ENCODE measurements at places on chromosomes 1 and 21. TPM values are rescaled to one million over a fixed set of nuclear protein-coding genes. Genes with fewer than 3 reads are reported as not detected.

GRCh38 chr1:6419804-6420453, at the start of gene HES2:
Gene HES2 (minus strand): TSS chr1:6419919. CDS start chr1:6419820, 99 bp downstream.
- DNase-seq: peak; percentile 92

- DNase-seq: no peak
These were observed 2.7 kb downstream of the SERBP1 start for GRCh38 chr1:67427465-67427864.

GRCh38 chr1:161766102-161766981, at the start of gene ATF6:
Gene ATF6 (plus strand): TSS chr1:161766320. CDS start chr1:161766361, 41 bp downstream.
- DNase-seq: peak; percentile 85

- DNase-seq: no peak
These were observed 369.7 kb upstream of the PROX1 start for GRCh38 chr1:213618094-213618493.

- no peak for DNase-seq
These were observed 48.9 kb upstream of the IVNS1ABP start for GRCh38 chr1:185365951-185366350.

- DNase-seq: no peak
These were observed 76.6 kb downstream of the GIPC2 start for GRCh38 chr1:78122389-78122788.

GRCh38 chr1:67441183-67441582, 11.0 kb upstream of the SERBP1 start:
- DNase-seq: no peak

- DNase-seq: no peak
These were observed 28.2 kb upstream of the DNAH14 start for GRCh38 chr1:224901087-224901810.

DNA sequence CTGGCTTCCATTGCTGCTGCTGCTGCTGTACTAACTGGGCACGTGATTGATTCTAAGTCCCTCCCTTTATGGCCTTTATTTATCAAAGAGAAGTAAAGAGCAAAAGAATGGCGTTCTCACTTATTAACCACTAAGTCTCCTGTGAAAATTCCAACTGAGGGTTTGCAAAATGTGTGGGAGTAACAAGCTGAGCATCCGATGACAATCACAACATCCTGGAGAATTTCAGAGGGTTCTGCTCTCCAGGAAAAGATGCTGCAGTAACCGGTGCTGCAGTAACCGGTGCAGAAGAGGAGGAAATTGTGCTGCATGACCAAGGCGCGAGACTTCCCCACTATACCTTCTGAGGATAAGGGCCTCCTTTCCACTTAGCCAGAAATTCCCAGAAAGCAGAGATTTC, 12.7 kb upstream of the MX2 start:
- DNase-seq: no peak

DNA sequence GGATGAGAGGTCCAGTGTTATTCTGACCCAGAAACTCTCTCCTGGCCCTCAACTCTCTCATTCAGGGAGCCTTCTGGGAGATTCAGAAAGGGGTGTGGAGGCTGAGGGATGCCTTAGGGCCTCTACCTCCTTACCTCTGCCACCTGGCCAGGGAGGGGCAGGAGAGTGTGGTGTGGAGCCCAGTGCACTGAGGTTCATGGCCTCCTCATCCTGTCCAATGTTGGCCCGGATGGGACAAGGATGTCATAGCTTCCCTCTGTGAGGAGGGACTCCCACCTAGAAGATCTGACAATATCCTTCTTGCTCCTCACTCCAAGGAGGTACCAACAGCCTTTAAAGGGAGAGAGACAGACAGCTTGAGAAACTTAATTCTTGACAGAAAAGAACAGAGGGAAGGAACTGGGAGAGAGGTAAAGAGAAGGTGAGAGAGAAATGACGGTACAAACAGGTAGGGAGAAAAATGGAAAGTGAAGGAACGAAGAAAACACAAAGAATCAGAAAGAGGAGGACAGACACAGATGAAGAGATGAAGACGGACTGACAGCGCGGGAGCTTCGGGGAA, 779 bp downstream of the BEND5 start:
- peak; percentile 71 for DNase-seq

GRCh38 chr1:118981436-118981835, 6.7 kb downstream of the TBX15 start:
- no peak for DNase-seq

DNA sequence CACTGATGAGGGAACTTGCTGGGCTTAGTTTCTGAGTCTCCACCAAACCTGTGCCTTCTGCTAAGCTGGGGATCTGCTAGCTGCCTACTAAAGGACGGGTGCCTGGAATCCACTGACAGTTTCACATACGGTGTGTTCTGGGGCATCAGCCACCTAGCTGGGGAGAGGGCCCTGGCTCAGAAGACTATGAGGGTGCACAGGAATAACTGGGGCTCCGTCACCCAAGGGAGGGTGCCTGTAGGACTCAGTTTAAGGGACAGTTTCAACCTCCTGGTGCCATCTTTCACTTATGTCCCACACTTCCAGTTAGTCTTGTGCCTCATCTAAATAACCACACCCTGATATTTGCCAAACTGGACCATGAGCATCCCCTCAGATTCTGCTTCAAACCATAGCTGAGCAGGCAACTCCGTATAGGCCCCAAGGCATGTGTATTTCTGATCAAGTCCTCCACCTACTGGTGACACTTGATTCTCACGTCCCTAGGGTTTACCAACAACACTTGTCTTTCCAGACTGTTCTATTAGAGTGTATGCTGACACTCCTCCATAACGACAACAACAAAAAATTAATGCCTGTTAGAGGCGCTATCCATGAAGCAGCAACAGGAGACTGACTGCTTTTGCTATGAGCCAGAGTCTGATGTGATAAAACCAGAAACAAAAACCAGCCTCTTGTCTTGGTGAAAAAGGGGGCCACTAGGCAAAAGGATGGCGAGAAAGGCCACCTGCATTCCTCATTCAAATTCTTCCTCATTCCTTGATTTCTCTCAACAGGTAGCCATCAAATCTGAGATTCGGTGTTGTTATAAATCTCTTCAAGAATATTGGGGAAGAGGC, 55.0 kb upstream of the PAXBP1 start:
- DNase-seq: peak; percentile 85

DNA sequence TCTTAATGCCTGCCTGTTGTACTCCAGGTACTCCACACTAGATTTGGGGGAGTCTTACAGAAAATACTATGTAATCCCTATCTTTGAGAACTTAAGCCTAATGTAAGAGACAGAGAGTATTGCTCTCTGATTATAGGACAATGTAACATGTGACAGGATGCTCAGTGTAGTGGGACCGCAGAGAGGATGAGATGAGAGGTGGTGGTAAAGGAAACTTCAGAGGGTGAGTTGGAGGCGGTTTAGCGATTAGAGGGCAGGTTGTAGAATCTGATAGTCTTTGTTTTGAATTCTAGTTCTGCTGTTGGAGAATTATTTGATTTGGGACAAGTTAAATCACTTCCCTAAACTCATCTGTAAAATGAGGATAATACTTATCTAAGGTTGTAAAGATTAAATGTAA, 5.4 kb downstream of the SOAT1 start:
- no peak for DNase-seq

- DNase-seq: no peak
These were observed 34.5 kb upstream of the DPH5 start for GRCh38 chr1:101059945-101060542.

DNA sequence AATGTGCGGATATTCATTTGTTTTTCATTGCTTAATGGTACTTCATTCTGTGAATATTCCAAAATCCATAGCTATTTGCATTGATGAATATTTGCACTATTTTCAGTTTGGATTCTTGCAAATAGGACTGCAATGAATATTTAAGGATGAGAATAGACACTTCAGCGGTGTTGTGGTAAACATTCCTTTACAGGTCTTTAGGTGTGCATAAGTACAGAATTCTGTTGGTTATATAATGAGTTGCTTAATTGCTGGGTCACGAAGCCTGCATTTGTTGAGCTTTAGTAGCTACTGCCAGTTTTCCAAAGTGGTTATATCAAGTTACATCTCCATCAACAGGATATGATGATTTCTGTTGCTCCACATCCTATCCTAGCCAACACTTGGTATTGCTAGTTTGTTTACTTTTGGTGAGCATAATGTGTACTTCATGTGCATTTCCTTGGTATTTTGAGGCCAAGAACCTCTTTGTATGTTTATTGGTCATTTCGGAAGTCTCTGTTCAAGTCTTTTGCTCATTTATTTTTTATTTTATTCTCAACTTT, 64.2 kb upstream of the CYYR1 start:
- no peak for DNase-seq

GRCh38 chr1:167683641-167684502, 37.9 kb upstream of the MPZL1 start:
- DNase-seq: no peak

DNA sequence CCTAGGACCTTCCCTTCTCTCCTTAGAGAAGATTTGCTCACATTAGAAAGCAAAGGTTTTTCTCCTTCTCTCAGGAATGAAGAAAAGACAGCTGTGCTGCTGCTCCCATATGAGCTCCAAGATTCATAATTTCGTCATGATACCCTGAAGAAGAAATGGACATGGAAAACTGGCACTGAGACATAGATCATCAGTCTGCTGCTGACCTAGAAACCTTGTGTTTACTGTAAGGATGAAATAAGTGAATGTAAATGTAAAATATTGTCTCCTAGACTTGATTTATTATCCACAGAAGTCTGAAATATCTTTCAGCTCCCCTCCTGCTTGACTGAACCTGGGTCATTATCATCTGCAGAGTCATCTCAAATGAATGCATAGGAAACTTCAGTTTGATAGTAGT, 77.9 kb downstream of the ZC3H11B start:
- DNase-seq: no peak

Gene GJA8
- total RNA-seq: not detected

Gene LSS
- 145 TPM for total RNA-seq

Gene EPB41
- 20.6 TPM for total RNA-seq
